ENCODE measurements at places on chromosomes 2 and 18.

DNA sequence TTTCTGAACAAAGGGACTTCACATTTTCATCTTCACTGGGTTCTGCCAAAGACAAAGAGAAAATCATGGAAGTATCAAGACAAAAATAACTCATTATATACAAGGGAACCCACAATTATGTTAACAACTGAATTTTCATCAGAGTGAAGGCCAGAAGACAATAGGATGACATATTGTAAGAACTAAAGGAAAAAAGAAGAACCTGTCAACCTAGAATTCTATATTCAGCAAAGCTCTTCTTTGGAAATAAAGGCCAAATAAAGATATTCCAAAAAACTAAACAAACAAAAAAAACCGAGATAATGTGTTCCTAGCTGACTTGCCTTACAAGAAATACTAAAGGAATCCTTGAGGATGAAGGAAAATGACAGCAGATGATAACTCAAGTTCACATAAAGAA is 10.3 kb upstream of the ZCCHC2 start:
- no peak for DNase-seq

- DNase-seq, result no peak
Measured at GRCh38 chr2:235685024-235685721, 191.3 kb downstream of the AGAP1 start.

DNA sequence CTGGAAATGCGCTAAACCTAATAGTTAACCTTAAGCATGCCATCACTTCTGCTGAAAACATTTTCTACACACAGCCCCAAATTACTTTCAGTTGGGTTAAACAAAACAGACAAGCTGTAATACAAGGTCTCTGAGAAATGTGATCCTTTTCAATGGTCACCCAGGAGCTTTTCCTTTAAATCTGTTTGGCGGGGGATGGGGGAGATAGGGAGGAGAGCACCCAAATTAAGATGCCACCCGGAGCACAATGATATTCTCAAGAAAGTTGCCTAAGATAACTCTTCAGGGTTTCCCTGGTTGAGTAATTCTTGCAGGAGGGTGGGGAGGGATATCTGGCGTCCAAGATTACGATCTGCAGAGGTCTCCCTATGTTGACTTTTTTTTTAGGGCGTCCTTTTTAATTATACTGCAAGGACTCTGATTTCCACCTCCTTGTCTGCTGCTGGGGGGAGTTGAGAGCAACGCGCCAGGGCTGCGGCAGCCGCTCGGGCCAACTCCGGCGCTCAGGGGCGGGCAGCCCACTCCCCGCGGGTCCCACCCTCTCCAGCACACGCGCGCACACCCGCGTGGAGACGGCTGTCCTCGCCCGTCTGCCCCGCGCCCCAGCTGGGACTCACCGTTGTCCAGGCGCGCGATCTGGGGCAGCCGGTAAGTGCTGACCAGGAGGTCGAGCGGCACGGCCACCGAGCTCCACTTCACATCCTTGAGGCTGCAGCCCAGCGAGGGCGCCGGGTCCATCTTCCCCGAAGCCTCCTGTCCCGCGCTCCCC is 807 bp downstream of the GAREM1 start:
- DNase-seq, result peak; percentile 53

- no peak for DNase-seq
Measured at GRCh38 chr2:212752730-212753351, 214.2 kb upstream of the ERBB4 start.

- DNase-seq, result no peak
Measured at GRCh38 chr2:48532824-48533223, 2.9 kb downstream of the STON1 start.

DNA sequence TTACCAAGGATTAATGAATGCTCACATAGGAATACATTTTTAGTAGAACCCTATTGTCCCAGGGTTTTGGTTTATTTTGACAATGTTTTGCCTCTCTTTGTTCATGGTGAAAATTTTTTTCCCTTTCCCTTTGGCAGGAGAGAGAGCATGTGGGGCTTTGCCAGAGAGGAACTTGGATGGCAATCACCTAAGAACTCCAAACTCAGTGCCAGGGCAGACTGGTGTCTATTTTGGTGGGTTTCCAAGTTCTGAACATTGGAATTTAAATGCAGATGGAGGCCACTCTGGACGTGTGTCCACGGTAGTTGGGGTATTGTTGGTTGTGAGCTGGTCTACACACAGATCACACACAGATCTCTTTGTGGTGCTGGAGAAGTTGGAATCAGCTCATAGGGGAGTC is 2091.1 kb upstream of the PIK3C3 start:
- DNase-seq, result no peak

DNA sequence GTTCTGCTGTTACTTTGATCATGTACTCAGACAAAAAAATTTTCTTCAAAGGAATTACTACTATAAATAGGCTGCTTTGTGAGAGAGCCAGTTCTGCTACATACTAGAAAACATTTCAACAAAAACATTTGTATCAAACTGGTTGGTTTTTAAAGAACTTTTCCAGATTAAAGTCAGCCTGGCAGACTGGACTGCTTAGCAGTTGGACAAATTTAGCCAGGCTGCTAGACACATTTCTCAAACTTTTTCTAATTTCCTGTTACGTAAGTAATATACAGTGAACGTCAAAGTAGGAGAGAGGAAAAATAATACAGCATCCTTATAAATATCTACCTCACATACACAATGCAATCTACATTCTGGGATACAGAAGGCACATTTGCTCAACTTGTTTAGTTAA is 109.5 kb downstream of the SP3 start:
- no peak for DNase-seq

- DNase-seq, result peak; percentile 43
Measured at GRCh38 chr2:95385570-95385984, 16.9 kb upstream of the FAHD2A start.

DNA sequence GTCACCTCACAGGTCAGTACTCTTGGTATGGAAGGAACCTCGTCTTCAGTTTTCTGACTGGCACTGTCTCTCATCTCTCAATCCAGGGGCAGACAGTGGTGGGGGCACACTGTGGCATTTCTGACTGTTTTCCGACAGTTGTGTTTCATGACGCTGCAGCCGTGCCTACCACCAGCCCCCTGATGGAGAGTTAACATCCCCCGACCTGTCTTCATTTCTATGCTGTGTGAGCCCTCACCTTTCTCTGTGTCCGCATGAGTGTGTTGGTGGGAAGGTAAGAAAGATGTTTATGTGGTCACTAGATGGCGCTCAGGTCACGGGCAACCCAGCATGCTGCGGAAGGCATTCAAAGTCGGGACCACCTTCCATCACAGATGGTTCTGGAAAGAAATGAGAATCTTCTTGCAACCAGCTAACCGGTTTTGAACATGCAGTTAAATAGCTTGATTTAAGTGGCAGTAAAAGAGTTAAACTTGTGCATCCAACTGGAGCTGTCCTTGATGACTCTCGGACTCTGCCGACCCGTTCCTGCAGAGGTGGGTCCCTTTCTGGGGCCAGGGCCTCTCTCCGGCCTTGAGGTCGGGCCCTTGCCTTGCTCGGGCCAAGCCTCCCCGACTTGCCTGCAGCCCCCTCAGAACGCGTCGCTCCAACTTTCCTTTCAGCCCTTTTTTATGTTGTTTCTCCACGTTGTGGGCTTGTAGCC is 92.4 kb downstream of the DYSF start:
- peak; percentile 50 for DNase-seq
